ENCODE measurements at places on chromosomes 11 and 22.

- no peak for DNase-seq
These were observed 105.3 kb upstream of the E2F8 start for GRCh38 chr11:19345848-19346681.

GRCh38 chr11:21893565-21893867 is 299.4 kb upstream of the ANO5 start:
- no peak for DNase-seq

- DNase-seq, result no peak
These were observed 81.6 kb downstream of the SHANK2 start for GRCh38 chr11:71170624-71171423.

DNA sequence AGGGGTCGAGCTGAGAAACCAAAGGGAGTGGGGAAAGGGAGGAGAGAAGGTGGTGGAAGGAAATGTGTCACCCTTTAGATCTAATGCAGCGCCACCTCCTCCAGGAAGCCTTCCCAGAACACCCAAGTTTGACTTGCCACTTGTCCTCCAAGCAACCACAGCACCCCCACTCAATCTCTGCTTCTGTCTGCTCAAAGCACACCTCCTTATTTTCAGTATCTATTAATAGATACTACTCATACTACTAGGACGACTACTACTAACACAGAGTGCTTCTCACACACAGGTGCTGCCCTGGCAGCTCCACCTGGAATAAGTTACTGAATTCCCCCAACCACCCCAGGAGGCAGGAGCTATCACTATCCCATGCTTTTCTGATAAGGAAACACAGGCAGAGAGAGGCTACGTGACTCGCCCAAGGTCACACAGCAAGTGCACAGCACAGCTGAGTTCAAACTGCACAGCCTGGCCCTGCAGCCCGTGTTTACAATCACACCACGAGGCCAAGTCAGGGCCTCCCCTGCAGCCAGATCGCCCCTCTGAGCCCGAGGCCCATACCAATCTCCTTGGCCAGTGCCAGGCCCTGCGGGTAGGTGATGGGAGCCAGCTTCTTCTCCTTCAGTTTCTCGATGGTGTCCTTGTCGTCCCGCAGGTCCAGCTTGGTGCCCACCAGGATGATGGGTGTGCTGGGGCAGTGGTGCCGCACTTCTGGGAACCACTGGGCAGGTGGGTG is 13.2 kb downstream of the RAC2 start:
- no peak for DNase-seq

- DNase-seq, result no peak
These were observed 79.1 kb downstream of the RDX start for GRCh38 chr11:110217223-110217877.

DNA sequence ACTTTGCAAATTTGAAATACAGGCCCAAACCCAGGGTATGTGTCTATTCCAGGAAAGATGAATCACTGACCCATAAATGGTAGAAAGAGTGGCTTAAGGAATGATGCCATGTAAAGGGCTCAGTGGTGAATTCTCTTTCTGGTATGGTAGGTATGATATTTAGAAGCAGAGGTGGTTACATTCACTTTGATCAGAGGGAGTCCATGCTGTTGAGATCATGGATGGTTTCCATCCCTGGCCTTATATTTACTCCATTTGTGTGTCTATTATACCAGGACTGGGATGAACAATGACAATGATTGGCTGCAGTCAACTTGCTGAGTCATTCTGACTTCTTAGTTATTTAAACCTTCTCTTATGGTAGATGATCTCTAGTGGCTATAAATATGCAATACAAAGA is 419.8 kb upstream of the LRRC4C start:
- no peak for DNase-seq

DNA sequence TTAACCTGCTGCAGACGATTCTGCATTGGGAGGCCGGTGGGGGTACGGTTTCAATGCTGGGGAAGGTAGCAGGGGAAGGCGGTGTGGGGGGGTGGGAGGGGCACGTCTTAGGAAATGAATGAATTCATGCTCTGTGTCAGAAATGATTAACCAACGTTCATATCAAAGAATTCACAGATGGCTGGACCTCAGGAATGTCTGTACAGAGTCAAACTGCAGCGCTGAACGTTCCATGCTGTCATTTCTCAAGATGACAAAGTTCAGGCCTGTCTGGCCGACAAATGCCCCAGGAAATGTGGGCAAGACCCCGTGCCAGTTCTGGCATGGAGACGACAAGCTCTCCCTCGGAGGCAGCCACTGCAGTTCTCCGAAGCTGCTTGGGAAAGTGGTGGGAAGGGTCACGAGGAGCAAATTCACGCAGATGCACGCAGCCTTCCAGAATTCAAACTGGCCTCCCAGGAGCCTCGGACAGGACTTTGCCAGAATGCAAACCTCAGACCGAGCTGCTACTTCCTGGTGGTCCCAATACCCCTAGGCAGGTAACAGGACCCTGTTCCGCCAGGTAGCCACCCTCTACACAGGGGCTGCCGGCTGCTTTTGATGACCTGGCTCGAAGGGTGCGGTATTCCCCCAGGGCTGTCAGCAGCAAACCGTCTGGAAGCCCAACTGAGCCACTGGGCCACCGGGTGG is 81.5 kb downstream of the TRMU start:
- DNase-seq, result no peak

DNA sequence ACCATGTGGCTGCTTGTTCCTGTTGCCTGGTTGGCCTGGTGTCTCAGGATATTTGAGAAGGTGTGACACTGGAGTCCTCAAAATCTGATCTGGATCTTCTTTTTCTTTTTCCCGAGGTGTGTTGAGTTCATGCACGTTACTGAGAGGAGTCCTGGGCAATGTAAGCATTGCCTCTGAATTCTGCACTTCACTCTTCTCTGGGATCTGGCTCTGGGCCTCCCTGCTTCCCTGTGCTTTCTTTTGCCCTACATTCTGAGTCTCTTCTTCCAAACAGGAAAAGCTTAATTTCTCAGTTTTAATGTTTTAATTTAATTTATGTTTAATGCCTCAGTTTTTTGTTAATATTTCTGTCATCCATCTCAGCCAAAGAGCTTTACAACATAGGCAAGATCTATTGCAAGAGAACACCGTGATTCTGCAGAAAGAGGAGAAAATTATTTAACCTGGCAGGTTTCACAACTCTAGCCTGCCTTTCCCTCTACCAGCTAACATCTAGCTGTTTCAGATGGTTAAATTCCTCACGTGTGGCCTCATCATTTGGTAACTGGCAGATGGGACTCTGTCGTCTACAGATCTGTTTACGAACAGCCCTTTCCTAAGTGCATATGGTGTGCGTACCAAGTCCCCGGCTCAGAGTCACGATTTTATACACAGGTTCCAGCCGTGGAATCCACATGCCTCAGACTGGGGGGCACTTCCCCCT is 24.7 kb downstream of the LDLRAD3 start:
- DNase-seq, result no peak

Data from stimulated activated CD4-positive, alpha-beta T cell treated with anti-CD3 and anti-CD28 coated beads, Interleukin-15, amount 100 ng/mL, for 1 hour (primary cell).